ENCODE measurements at places on chromosomes 1 and 21.

DNA sequence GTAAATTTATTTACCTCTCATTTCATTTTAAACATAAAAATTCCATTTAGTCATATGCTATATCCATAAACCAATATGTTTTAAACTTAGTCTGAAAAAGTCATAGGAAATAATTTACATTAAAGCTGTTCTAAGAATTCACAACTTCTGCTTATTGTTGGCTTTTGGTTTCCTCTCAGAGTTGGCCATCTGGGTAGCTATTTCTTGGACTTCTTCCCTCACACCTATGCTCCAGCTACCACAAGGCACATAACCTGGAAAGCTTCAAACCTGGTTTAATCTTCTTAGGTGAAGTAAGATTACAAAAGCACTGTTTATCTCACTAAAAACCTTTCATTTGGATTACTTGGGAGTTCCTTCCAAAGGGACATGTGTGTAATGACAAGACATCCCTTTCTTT, 29.8 kb downstream of the RBM11 start:
- no peak for DNase-seq

- no peak for DNase-seq
These were observed 86.1 kb upstream of the CD1D start for GRCh38 chr1:158094571-158094970.

- no peak for DNase-seq
These were observed 21.4 kb downstream of the STUM start for GRCh38 chr1:226569879-226570547.

- no peak for DNase-seq
These were observed 23.9 kb downstream of the DNAJC8 start for GRCh38 chr1:28208818-28209441.

DNA sequence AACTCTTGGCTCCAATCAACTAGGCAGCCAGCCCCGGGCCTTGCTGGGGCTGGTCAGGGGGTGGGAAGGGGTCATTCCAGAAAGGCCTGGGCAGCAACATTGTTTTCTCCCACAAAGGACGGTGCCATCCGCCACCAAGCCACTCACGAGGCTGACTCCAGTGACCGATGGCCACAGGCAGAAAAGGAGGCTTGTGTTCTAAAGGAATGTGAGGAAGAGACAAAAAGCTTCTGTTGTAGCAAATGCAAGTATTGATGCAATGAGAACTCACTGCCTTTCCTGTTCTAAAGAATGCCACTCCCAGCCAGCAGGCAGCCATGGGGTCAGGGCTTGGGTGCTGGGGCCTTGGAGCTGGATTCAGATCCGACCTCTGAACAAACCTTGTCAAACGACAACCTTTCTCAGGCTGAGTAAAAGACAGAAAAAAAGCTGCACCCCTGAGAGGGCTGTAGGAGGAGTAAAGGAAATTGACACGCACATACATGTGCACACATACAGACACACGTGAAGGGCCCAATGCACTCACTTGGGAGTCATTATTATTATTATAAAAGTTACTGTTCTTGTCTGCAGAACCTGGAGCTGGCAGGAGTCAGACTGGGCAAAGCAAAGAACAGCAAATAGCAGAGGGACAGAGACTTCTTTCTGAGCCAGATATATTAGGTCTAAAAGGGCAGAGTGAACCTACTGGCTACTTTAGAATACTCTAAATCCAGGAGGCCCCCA, 13.9 kb upstream of the PRMT2 start:
- no peak for DNase-seq

- no peak for DNase-seq
These were observed 751 bp downstream of the MRPS15 start for GRCh38 chr1:36463463-36463802.

- DNase-seq, result no peak
These were observed 16.8 kb upstream of the SMYD2 start for GRCh38 chr1:214264196-214264595.
